ENCODE measurements at places on chromosomes 12 and 14.

DNA sequence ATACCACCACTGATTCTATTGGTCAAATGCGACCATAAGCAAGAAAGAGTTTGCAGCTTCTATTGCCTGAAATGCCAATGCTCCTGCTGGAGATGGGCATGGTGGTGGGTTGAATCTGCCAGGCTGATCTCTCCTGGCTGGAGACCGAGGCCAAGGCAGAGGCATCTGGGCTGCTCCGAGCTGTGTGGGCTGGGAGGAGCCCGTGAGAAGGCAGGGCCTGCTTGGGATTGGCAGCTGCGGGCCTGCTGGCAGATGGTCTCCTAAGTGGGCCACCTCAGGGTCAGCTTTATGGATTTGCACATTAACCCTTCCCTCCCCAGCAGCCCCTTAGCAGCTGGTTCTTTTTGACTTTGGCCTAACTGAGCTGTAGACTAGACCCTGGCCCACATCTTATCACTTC, 25.4 kb downstream of the SRRM4 start:
- no peak for DNase-seq

- DNase-seq: no peak
Observed at GRCh38 chr12:48084841-48085460, 20.9 kb downstream of the SENP1 start.

- DNase-seq: no peak
Observed at GRCh38 chr12:25976289-25976688, 17.8 kb downstream of the RASSF8 start.

GRCh38 chr14:94751321-94751720, 18.6 kb downstream of the GSC start:
- DNase-seq: no peak

GRCh38 chr12:56816491-56816890, 53.4 kb downstream of the HSD17B6 start:
- DNase-seq: no peak

DNA sequence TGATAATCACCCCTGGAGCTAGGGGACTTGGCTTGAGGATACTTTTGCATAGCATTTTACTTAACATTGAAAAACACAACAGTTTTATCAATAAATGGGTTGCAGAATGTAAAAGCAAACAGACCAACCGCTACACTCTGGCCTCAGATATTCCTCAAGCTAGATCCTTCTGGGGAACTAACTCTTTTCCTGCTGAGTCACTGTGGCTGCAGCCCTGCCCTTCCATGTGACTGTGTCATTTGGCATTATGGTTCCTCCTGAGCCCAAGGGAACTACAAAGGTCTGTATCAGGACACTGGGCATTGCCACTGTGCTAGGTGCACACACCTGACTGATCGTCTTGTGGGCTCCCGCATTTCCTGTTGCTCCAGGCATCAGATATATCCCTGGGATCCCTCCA, 56.6 kb downstream of the TTC9 start:
- DNase-seq: peak; percentile 54

GRCh38 chr12:81088221-81088620, 10.3 kb downstream of the ACSS3 start:
- no peak for DNase-seq

Measured in KBM-7 (cell line).